ENCODE measurements at places on chromosomes 11 and 22. TPM values are rescaled to one million over a fixed set of nuclear protein-coding genes. Genes with fewer than 3 reads are reported as not detected.

The FOLR3 gene
- total RNA-seq = 0.99 TPM

DNA sequence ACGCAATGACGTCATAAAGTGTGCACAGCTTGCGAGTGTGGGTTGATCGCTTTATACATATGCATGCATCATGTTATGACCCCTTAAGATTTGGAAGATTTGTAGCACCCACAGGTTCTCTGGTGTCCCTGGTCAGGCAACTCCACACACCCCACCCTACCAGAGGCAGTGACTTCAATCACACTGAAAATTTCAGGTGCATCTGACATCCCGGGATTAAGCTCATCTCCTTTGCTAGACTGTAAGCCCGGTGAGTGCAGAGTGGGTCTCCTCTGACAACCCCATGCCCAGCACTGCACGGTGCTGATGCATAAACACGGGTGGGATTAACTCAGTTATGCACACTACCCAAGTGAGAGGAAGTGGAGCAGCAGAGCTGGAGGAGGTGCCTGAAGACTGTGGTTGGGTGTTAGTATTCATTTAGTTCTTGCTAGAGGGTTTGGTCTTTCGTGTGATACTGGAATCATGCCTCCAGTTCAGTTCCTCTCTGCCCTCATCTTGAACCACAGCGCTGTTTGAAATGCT is 6.5 kb downstream of the ARSA start:
- no peak for DNase-seq

DNA sequence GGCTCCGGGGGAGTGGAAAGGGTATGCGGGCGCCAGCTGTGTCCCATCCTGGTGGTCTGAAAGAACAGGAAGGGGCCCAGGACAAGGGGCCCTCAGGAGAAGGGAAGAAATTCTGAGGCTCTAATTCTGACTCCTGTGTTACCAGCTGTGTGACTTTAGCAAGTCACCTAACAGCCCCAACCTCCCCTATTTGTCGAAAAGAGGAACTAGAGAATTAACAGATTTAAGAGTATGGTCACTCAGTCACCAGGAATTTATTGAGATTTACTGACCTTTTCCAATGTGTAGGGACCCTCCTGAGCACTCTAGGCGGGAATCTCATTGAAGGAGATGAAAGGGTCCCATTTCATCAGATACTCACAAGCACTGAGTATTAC is 14.6 kb downstream of the RPS6KA4 start:
- DNase-seq = no peak

The MRGPRE gene
- total RNA-seq = 0.17 TPM

The ATG2A gene
- total RNA-seq = 7.4 TPM

DNA sequence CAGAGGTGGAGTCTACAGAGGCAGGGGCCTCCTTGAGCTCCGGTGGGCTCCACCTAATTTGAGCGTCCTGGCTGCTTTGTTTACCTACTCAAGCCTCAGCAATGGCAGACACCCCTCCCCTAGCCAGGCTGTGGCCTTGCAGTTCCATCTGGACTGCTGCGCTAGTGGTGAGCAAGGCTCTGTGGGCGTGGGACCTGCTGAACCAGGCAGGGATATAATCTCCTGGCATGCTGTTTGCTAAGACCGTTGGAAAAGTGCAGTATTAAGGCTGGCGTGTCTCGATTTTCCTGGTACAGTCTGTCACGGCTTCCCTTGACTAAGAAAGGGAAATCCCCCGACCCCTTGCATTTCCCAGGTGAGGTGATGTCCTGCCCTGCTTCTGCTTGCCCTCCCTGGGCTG is 77.7 kb downstream of the GDPD4 start:
- no peak for DNase-seq

The RASSF10 gene
- total RNA-seq = not detected

GRCh38 chr11:37533830-37534229 is 935.8 kb upstream of the RAG2 start:
- no peak for DNase-seq

GRCh38 chr11:9775398-9775779 is 111.5 kb downstream of the SWAP70 start:
- no peak for DNase-seq

The CD248 gene
- total RNA-seq = 52.6 TPM

All from fibroblast of lung (primary cell).